Daoy (cell line): ENCODE measurements at places on chromosomes 2 and 18. TPM values are rescaled to one million over a fixed set of nuclear protein-coding genes. Genes with fewer than 3 reads are reported as not detected.
A peak's percentile ranks its signal among the peaks of the same experiment; 100 is the strongest.

Gene UGT1A7
- 0.17 TPM in 1 of 2 replicates, not detected in the other for total RNA-seq

DNA sequence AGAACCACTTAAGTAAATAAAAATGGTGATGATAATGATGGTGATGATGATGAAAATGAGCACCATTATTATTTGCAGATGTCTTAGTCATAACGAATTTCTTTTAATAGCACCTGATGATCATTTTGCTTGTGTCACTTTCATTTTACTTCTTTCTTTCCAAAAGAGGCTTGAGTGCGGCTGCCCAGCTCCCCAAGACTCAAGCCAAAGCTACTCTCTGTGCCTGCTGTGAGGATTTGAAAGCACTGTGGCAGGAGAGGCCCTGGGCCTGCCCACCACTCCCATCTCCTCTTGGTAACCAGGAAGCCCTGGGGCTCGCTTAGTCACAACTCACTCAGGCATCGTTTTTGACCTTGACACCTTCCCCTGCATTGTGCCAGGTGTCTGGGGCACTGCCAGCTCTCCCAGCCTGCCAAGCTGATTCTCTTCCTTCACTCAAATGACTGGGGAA lies 41.2 kb downstream of the RPL37A start:
- peak; percentile 73 for DNase-seq

GRCh38 chr2:208311321-208311720 lies 45.3 kb downstream of the PIKFYVE start:
- DNase-seq, result no peak

- peak; percentile 79 for DNase-seq
Measured at GRCh38 chr2:220279372-220279771, 651.9 kb downstream of the SLC4A3 start.
